Hippocampal formation (tissue), 2 donors: ENCODE measurements at places on chromosomes 12 and 14.

GRCh38 chr12:14572401-14572800 is 4.7 kb upstream of the PLBD1 start:
- no peak for DNase-seq

DNA sequence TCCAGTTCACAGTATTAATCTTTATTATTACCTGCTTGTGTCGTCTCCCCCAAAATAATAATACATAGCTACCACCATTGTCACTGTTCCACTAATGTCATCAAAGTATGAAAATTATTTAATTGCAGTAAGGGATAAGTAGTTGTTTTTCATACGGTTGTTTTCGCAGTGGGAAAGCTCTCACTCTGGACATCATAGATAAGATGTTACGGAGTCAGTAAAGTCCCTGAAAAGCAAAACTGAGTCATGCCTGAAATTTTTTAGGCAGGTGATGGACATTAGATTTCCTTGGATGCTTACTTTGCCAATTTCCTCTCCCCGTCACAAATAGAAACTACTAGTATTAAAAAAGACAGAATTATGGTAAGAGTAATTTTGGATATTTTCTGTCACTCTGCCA is 13.2 kb downstream of the PNP start:
- DNase-seq, result no peak

DNA sequence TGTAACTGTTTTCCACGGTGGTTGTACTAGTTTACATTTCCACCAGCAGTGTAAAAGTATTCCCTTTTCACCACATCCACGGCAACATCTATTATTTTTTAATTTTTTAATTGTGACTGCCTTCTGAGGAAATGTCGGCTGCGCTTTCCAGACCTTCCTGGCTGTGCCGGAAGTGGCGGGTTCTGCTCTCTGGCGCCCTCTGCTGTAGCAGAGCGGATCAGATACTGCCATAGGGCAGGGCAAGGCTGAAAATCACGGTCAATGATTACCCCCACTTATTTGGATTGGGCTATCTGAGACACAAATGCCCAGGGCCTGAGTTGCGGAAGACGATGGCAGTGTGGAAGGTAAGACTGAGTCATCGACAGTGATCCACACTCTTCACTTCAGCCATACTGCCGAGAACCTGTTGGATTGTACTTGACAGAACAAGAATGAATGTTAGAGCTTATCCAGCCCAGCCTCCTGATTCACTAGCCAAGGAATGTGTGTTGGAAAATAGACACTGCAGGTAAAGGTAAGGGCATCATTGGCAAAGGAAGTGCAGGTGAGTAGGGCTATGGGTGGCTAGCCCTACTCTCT is 124.2 kb downstream of the NTF3 start:
- DNase-seq, result no peak

DNA sequence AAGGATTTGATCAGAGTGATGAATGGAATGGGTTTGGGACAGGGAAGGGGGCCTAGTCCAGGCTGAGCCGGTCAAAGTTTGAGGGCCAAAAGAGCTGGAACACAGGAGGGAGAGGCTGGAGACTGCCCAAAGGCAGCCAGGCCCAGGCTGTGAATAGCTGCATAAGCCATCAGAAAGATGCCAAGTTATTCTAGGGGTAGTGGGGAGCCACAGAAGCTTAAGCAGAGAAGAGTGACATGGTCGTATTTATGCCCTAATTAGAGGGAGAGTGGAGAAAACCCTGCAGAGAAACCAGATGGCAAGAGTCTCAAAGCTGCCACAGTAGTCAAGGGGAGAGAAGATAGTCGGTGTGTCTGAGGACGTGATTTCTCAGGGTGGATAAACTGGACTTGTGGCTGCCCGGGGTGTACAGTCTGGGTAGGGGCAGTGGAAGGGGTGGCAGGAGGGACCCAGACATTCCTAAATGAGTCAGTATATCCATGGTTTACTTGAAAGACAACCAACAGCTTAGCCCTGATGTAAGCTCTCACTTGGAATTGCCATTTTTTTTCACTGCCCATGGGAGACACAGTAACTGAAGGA is 99.2 kb downstream of the PRICKLE1 start:
- DNase-seq, result no peak

DNA sequence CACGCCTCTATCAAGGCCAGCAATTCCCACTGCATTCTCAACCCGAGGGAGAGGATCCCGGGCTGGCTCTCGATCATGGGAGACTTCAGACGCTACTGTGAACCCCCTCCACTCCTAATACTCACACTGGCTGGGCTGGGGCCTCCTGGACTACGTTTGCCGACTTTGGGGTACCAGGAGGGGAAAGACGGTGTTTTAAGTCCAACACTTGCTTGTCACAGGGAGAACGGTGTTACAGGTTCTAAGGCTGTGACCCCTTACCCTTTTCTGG is 463 bp downstream of the NACA start:
- DNase-seq, result peak; percentile 35

GRCh38 chr12:124692443-124692842 is 125.0 kb upstream of the NCOR2 start:
- no peak for DNase-seq

GRCh38 chr12:47814539-47815170 is 5.0 kb downstream of the HDAC7 start:
- DNase-seq, result no peak

DNA sequence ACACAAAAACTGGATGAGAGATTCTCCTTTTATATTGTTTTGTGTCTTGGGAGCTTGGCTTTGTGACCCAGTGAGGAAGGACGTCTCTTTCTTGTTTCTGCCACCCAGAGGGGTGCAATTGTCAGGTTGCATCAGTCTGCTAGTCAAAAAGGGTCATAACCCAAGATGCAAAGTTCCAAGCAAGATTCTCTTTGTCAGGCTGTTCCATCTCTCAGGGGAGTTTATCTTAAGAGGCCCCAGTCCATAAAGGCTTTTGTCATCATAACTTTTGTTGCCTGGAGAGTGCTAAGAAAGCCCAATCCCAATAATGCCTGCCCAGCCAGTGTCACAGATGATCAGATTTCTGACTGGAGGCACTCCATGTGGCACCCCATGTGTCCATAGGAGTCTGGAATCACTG is 444.9 kb downstream of the TRHDE start:
- DNase-seq, result no peak

DNA sequence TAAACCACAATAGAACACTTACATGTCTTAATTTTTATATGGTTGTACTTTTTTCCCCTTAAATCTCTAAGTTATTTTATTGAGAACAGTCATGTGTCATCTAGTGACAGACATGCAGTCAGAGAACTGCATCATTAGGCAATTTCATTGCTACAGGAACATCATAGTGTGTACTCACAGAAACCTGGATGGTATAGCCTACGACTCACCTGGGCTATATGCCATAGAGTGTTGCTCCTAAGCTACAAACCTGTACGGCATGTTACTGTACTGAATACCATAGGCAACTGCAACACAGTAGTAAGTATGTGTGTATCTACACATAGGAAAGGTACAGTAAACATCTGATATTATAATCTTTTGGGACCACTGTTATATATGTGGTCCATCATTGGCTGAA is 557.6 kb downstream of the PRKD1 start:
- DNase-seq, result no peak

GRCh38 chr12:75706786-75707605 is 195.6 kb upstream of the KRR1 start:
- DNase-seq, result no peak

DNA sequence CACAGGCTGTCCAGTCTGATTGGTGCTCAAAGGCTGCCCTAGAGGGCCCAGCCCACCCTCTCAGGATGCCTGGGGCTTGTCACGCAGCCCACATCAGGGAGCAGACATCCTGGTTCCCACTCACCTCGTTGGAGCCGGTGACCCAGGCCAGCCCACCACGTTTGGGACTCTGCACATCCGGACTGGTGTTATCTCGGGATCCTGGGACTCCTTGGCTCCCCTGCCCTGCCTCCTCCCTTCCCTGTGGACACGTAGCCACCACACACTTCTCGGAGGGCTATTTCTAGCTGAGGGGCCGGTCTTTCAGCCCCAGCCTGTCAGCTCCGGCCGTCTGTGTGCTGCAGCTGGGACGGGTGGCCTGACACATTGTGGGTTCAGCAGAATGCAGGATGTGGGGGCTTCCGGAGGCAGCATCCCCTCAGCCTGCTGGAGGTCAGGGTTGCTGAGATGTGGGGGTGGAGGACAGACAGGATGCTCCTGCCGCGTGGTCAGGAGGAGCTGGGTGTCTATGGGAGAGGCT is 12.8 kb upstream of the FGF23 start:
- DNase-seq, result no peak

DNA sequence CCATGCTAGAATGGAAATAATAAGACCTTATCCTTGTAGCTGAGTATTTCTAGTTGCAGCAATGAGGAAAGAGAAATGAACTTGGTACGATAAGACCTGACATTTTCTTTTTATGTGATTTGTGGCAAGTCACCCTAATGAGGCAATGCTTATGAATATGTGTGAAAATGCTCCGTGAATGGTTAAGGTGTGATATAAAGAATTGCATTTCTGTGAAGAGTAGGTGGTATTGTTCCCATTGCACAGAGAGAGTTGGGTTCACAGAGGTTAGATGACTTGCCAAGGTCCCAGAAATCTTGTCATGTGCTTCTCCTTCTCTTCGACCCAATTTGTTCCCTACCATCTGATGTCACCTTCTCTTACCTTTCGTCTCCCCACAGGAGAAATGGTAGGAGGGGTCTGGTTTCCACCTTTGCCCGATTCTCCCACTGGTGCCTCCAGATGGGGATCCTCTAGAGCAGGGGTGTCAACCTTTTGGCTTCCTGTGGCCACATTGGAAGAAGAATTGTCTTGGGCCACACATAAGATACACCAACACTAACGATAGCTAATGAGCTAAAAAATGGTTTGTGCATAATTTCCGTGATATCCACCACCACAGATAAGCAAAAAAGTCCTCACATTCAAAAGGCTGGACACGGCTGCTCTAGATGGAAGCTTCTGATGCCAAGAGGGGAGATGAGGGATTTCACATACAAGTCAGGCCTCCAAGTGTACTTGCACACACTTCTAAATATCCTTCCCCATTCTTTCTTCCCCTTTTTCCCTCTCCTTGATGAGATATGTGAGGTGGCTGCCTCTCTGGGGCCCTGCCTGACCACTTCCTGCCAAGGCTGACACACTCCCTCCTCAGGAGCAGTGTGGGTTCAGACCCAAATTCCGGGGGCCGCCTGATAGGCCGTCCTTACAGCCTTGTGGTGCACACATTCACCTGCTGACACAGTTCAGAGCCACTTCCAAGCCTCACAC is 96.1 kb downstream of the PLXNC1 start:
- no peak for DNase-seq

- no peak for DNase-seq
Measured at GRCh38 chr12:2583642-2584401, 210.9 kb upstream of the FKBP4 start.

GRCh38 chr14:34063470-34064164 is 112.7 kb upstream of the EGLN3 start:
- no peak for DNase-seq

- DNase-seq, result peak; percentile 17
Measured at GRCh38 chr12:125402874-125403789, 337.9 kb downstream of the AACS start.

GRCh38 chr12:103833891-103834290 is 7.1 kb downstream of the NT5DC3 start:
- DNase-seq, result no peak

- no peak for DNase-seq
Measured at GRCh38 chr12:124927201-124928094, 13.0 kb upstream of the UBC start.

DNA sequence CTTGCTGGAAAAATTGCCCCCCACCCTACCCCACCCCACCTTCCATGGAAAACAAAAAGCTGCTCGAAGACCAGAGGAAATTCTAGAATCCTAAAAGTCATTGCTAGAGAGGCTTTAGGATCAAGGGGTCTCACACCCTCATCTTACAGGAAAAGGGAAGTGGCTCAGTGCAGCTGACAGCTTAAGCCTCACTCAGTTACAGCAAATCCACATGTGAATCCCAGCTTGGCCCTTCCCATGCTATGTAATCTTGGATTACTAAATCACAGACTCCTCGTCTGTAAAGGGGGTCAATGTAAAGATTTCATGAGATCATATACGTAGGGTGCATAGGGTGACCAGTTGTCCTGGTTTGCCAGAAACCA is 25.9 kb downstream of the CMKLR1 start:
- no peak for DNase-seq

- peak; percentile 45 for DNase-seq
Measured at GRCh38 chr14:39266871-39267607, 33.3 kb downstream of the MIA2 start.

GRCh38 chr14:34980337-34980900 is 2.4 kb upstream of the SRP54 start:
- DNase-seq, result no peak

DNA sequence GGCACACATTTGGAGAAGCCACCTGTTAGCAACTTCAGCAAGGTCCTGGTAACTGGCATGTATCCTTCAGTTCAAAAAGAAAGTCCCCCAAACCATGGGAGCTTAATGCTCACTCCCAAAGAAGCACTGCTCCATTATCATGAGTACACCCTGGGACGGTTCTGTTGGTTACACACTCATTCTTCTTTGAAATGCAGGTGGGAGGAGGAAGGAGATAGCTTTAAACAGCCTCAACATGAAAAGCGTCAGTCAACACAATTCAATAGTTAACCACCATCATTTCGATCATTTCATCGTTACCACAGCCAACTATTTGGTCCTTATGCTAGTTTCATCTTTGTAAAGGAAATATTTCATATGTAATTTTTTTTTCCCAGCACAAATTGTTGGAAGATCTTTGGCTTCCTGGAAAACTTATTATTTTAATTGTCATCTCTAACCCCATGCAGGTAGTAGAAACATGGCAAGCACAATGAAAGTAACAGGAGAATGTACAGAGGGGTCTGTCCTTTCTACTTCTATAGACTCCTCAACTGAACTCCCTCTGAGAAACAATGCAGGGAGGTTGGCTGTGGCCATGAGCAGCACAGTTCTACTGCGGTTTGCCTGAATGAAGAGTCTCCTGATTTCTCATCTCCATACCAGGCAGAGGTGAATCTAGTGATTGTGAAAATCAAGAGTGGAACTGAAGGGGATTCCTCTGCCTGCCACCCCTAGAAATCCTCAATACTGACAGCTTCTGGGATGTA is 196.4 kb upstream of the FOXN3 start:
- no peak for DNase-seq

- DNase-seq, result no peak
Measured at GRCh38 chr12:116196752-116197718, 80.5 kb downstream of the MED13L start.

DNA sequence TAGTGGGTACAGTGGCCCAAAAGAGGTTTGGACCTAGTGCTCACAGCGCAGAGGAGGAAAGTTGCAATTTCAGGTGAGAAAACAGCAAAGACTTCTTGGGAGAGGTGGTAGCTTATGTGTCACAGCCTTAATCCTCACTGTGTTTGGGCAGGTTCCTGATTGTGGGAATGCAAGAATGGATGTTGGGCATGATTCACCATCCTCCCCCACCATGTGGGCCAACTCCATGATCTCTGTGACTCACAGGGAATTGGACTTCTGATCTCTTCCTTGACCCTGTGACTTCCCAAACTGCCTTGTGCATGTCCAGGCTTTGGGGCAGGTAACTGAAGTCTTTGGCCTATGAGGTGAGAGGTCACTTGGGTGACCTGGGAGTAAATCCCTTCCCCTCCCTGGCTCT is 1.8 kb upstream of the CHST11 start:
- no peak for DNase-seq
